RCC 7860 (cell line): ENCODE measurements at places on chromosomes 5 and 9.

DNA sequence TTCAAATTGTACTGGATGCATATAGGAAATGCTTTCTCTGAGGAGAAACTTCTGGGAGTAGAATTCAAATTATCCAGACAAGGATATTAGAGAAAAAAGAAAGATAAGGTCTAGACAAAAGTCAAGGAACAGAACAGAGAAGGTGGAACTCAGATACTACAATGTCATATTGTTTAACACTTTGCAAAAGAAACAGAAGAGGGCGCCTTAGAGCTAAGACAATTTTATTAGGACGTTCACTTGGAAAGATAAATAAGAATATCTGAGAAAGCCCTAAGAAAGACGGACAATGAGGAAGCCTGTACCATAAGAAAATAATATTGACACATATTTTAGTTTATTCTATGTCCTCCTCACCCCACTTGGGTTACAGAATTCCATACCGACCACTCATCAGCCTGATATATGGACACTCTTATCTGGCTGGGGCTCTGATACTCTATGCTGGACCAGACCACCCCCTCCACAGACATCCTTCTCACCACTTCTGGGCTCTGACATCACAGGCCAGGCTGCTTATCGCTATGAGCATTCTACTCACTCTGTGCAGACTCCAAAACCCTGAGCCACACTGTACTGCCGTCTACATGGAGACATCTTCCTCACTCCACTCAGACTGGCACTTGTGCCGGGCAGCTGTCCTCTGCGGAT is 9.1 kb upstream of the AK3 start:
- no peak for DNase-seq

DNA sequence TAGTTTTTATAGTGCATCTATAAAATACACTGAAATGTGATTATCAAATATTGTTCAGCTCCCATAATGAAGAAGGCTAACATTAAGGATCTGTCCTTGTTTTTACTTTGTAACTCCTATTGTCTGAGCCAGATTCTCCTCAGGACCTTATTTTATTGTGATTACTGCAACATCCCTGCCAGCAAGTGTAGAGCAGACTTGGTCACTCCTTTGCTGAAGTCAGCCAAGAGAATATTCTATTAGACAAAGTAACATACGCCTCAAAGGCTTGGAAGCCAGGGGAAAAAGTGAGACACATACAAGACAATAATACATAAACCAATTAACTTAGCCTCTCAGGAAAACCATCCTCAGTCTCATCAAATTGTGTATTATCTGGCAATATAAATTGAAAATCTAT is 269.6 kb downstream of the ARL15 start:
- DNase-seq: no peak

GRCh38 chr5:20000416-20000815 is 12.4 kb upstream of the CDH18 start:
- no peak for DNase-seq

DNA sequence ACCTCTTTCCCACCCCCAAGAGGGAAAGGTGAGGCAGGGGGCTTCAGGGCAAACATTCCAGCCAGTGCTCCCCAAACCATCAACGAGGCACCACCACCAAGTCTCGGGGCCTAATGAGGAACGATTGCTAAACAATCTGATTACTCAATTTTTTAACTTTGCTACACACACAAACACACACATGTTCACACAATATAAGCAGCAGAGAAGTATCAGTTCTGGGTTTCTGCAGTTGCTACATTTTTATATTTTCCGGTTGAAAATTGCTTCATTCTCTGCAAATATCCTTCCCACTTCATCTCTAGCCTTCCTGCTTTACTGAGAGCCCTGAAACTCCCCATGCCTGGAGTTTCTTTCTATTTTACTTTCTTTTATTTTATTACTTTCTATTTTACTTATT is 60.2 kb downstream of the FEM1C start:
- no peak for DNase-seq

- peak; percentile 37 for DNase-seq
Measured at GRCh38 chr9:112921549-112921948, 30.9 kb upstream of the SLC46A2 start.

DNA sequence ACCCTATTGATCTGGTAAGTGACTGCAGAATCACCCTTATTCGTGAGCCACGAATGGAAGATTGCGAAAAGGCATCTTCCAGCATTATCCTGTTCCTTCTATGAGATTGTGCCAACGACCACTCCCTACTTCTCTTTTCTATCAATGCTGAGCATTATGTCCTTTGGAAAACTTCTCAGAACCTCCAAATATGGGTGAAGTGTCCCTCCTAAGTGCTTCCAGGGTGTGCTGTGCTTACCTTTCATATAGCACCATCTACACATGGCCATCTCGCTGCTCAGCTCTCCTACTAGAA is 14.7 kb upstream of the LCP2 start:
- DNase-seq: no peak

GRCh38 chr5:9222054-9222976 is 323.6 kb downstream of the SEMA5A start:
- DNase-seq: no peak

GRCh38 chr5:168005093-168005492 is 286.4 kb upstream of the WWC1 start:
- no peak for DNase-seq

DNA sequence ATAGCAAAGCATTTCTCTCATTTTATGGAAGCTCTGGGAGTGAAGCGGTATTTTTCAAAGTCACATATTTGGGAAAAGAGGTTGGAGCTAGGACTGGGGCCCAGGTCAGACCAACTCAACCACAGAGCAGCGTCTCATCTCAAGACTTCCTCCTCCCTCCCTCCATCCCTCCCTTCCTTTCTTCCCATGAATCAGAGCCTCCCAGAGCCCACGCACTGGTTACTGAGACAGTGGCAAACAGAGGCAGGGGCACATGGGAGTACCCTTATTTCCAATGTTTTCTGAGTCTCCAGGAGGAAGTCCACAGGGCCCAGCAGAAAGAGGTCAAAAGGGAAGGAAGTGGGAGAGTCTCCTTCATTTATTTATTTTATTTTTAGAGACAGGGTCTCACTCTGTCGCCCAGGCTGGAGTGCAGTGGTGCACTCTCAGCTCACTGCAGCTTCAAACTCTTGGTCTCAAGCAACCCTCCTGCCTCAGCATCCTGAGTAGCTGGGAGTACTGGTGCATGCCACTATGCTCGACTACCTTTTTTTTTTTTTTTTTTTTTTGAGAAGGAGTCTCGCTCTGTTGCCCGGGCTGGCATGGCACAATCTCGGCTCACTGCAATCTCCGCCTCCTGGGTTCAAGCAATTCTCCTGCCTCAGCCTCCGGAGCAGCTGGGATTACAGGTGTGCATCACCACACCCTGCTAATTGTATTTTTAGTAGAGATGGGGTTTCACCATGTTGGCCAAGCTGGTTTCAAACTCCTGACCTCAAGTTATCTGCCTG is 52.5 kb upstream of the CDKN2AIPNL start:
- no peak for DNase-seq

GRCh38 chr9:36276781-36277181 is 18.5 kb upstream of the GNE start:
- DNase-seq: no peak

DNA sequence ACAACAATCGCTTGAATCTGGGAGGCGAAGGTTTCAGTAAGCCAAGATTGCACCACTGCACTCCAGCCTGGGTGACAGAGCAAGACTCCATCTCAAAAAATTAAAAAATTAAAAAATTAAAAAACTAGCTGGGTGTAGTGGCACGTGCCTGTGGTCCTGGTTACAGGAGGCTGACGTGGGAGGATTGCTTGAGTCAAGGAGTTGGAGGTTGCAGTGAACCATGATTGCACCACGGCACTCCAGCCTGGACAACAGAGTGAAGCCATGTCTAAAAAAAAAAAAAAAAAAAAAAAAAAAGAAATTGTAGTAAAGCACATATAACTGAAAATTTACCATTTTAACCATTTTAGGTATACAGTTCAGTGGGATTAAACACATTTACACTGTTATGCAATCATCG is 13.1 kb upstream of the CCIN start:
- DNase-seq: no peak

DNA sequence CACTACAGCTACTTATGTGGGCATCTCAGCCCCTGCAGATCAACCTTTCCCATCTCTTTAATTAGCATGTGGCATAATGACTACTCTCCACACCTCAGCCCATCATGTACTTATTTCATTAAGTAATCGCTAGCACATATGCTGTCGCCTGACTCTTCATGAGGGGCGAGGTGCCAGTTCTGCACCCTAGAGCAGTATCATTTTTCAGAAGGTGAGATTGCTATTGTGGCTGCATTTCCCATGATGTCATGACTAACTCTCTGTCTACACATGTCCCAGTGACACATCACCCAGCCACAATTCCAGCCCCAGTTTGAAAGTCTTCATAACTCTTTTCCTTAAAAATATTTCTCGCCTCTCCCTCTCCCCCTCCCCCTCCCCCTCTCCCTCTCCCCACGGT is 7.6 kb upstream of the F2RL1 start:
- DNase-seq: peak; percentile 72

DNA sequence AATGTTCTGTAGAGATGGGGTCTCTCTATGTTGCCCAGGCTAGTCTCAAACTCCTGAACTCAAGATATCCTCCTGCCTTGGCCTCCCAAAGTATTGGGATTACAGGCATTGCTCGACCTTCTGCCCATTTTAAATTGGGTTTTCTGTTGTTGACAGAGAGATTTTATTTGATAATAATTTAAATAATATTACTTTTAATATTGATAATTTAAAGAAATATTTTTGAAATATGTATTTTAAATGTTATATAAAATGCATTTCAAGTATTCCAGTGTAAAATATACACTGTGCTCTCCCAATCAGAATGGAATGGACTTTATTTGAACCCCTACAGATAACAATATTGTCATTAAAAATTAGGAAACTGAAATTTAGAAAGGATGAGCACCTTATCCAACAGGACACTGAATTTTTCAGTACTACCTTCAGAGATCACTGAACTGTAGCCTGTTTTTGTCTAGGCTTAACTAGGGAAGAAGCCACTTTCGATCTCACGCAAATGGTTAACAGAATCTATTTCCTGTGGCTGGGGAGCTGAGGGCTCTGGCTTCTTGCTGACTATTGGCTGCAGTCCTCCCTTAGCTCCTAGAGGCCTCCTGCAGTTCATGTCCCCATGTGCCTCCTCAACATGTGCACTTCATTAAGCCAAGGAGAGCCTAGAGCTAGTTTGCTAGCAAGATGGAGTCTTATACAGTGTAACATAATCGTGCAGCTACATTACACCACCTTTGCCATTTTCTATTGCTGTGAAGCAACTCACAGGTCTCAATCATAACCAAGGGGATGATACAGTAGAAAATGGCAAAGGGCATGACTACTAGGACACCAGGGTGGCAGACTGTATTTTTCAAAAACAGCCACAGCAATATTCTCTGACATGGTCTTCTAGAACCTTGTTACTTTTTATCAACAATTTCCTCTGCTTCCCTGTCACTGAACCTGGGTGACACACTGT is 150.0 kb downstream of the CDC42SE2 start:
- DNase-seq: no peak

GRCh38 chr5:111704452-111705085 is 52.4 kb downstream of the NREP start:
- DNase-seq: peak; percentile 30

DNA sequence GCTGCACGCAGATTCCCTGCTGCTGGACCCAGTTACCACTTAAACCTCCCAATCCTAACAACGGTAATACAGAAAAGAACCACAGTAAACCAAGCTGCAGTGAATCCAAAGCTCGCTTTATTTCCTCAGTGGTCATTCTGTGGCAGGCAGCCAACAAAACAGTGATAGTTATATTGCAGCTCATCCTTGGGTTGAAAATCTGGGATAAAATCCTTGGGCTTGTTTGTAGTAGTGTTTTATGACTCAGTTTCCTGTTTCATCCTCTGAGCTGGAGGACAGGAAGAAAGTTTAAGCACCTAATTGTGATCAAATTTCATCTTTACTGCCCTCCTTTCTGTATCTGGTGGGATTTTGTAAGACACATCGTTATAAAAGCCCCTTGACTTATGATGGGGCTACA is 31.4 kb downstream of the HMGCR start:
- DNase-seq: no peak

- DNase-seq: no peak
Measured at GRCh38 chr9:123960366-123960765, 30.4 kb upstream of the DENND1A start.

- peak; percentile 93 for DNase-seq
Measured at GRCh38 chr9:112145886-112146285, 29.2 kb downstream of the SUSD1 start.

GRCh38 chr5:81842795-81843398 is 92.0 kb upstream of the SSBP2 start:
- no peak for DNase-seq

GRCh38 chr9:14383294-14383693 is 69.4 kb upstream of the NFIB start:
- DNase-seq: no peak

DNA sequence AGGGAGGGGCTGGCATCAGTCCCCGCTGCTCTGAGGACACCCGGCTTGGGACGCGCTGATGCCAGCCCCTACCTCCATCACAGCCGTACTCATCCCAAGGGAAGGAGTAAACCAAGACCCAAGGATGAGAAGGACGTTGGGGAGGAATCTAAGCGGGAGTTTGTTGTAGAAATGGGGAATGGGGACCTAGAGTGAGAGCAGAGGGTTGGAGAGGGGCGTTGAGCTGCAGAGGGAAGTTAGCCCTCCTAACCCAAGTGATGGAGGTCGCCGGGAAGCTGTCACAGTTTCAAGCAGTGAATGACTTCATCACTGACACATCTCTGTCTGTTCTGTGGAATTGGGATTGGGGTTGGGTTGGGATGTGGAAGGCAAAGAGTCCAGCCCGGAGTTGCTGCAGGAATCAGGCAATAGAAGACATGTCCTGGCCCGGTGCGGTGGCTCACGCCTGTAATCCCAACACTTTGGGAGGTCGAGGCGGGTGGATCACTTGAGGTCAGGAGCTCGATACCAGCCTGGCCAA is 759 bp upstream of the SUSD1 start:
- DNase-seq: no peak

DNA sequence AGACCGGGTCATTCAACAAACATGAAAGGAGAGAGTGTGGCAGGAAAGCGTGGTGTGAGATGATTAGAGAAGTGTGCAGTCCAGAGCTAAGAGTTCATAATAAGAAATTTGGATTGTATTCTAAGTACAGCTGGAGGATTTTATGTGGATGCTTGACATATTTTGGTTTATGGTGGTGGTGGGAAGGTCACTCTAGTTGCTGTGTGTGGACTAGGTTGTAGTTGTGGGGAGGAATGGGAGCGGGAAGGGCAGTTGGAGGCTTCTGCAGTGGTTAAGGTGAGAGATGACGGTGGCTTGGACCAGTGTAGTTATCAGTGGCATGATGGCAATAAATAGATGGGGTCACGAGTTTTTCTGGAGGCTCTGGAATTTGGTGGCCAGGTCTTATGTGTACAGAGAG is 45.7 kb upstream of the GPR151 start:
- no peak for DNase-seq

GRCh38 chr9:69065660-69066059 is 30.1 kb downstream of the FXN start:
- no peak for DNase-seq

- DNase-seq: no peak
Measured at GRCh38 chr9:13446938-13447842, 167.7 kb upstream of the MPDZ start.
